ENCODE measurements at places on chromosomes 7 and 10. TPM values are rescaled to one million over a fixed set of nuclear protein-coding genes. Genes with fewer than 3 reads are reported as not detected.

GRCh38 chr10:113709221-113709838 lies 29.6 kb downstream of the CASP7 start:
- DNase-seq: no peak

RARRES2 gene
- not detected for total RNA-seq

PTPRE gene
- 16.8 TPM for total RNA-seq

DNA sequence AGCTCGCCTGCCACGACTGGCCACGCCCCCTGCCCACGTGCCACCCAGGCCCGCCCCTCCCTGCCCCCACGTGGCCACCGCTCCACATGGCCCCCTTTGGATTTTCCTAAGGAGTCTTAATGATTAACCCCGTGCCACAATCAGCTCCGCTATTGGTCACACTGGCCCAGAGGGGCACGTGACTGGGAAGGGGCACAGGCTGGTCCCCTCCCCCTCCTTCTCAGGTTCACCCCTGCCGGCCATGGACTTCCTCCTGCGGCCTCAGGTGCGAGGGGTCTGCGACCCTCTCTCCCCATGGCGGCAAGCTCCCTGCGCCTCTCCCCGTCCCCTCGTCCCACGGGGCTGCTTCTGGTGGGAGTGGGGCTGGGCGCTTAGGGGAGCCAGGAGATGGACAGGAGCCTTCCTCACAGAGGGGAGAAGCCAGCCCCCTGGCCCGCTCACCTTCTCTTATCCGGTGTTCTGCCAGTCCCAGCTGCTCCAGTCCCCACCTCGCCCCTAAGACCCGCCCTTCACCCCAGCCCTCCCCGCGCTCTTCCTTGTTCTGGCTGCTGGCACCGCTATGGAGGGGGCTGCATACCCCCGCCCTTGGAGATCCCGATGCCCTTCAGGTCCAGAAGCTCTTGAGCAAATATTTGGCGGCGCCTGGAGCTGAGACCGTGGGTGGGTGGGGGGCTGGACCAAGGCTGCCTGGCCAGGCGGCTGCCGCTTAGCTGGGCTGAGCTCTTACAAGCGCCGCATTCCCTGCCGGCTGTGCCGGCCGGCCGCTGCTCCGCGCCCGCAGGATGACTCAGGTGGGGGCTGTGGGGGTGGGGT lies 3.2 kb downstream of the SLC4A2 start:
- DNase-seq: no peak

DNA sequence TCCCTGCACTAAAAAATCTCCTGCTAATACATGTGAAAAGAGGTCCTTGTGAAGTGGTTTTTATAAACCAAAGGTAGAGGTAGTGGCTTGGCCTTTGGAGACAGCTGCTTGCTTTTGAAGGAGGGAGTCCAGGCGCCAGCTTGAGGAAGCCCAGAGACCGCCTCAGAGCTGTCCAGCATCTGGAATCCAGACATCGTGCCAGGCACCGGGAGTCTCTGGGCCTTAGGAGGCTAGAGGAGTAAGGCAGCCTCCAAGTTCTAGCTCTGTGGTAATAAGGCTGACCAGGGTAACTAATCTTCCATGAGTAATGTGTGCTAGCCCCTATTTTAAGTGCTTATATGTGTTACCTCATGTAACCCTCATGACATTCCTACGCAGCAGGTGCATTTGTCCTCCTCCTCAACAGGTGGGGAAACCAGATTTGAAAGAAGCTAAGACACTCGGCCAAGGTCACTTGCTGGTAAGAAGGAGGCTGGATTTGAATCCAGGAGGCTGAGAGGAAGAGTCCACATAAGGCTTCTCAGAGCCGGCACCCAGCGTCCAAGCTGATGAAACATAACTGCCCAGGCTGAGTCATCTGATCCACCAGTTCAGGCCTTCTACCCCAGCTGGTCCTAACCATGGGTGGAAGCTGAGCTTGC lies 26.1 kb downstream of the PRLHR start:
- DNase-seq: no peak

HMX2 gene
- not detected for total RNA-seq

EMX2 gene
- not detected for total RNA-seq

TMEM270 gene
- not detected for total RNA-seq

GRCh38 chr7:15558756-15559155 lies 3.1 kb downstream of the AGMO start:
- no peak for DNase-seq

MMD2 gene
- not detected for total RNA-seq

GRCh38 chr10:74194545-74194944 lies 43.5 kb downstream of the ADK start:
- DNase-seq: no peak

DNA sequence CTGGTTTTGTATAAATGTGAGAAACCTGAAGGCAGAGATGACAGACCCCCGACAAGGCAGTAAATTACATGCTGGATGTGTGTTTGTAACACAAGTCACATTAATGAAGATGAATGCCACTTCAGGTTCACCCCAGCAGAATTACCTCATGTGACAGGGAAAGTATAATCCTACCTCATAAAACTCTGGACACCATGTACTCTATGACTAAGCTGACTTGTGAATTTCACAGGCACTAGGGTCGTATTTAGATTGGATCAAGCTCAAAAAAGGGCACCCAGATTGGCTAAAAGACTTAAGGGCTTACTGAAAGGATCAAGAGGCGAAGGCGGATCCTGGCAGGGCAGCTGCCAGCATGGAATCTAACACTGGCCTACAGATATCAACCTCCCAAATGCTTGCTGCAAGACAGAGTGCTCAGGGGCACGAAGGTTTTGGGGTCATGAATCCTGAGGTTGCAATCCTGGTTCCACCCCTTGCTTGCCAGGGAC lies 161.4 kb downstream of the PIP4K2A start:
- DNase-seq: no peak

GRCh38 chr7:24857623-24858022 lies 100.4 kb upstream of the GSDME start:
- DNase-seq: no peak

PALD1 gene
- 2.3 TPM for total RNA-seq

- DNase-seq: no peak
These were observed 2.5 kb upstream of the ETV1 start for GRCh38 chr7:13991791-13992595.

- DNase-seq: no peak
These were observed 55.3 kb downstream of the CH25H start for GRCh38 chr10:89151857-89152256.
